ENCODE measurements at places on chromosomes 1 and 21.

- no peak overlapping the region for H3K4me3 ChIP-seq
- no peak overlapping the region for H3K27ac ChIP-seq
- H3K27me3 ChIP-seq = peaks cover 3% of the 10 kb centered on the region
- DNase-seq = no peak
- H3K4me1 ChIP-seq = no peaks in the 10 kb centered on the region
Measured at GRCh38 chr1:30286241-30286987, 437.0 kb downstream of the MATN1 start.

- no peak overlapping the region for H3K4me3 ChIP-seq
- DNase-seq = no peak
- H3K27ac ChIP-seq = no peak overlapping the region
Measured at GRCh38 chr1:60573121-60573520, 499.6 kb upstream of the C1orf87 start.

- H3K36me3 ChIP-seq = no peaks in the 10 kb centered on the region
- DNase-seq = no peak
- no peaks in the 10 kb centered on the region for H3K27me3 ChIP-seq
- no peaks in the 10 kb centered on the region for H3K4me1 ChIP-seq
- no peak overlapping the region for H3K27ac ChIP-seq
Measured at GRCh38 chr1:241702442-241703373, 50.6 kb downstream of the WDR64 start.

- no peaks in the 10 kb centered on the region for H3K36me3 ChIP-seq
- no peaks in the 10 kb centered on the region for H3K4me1 ChIP-seq
- no peak for DNase-seq
- no peaks in the 10 kb centered on the region for H3K27me3 ChIP-seq
Measured at GRCh38 chr1:193929374-193930033, 743.1 kb upstream of the B3GALT2 start.

DNA sequence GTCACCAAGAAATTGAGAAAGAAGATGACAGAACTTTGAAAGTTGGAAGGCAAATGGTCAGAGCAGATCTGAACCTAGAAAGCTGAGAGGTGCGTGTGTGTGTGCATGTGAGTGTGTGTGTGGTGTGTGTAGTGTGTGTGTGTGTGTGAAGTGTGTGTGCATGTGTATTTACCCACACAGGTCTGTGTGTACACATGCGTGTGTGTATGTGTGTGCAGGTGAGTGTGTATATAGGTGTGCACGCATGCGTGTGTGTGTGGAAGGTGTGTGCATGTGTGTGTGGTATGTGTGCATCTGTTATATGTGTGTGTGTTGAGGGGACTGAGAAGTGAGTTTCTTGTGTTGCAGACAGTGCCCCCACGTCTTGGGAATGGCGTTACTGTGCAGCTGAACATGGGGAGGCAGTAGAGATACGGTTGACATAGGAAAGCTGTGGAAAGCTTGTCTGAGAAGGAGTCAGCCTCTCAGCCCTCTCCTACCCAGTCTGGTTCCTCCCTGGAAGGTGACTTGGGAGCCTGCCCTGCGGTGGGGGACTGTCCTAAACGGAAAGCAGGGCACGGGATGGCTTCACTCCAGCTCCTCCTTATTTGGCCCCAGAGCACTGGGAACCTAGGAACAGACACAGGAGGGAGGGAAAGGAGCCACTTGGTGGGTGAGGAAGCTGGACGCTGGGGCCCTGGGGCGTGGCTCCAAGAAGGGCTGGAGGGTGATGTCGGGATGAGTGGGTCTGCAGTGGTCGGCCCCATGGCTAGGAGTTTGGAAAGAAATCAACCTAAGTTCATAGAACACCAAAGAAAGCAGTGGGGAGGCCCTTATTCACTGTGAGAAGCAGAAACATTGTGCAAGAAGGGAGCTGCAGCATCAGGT lies 97.2 kb downstream of the PCBP3 start:
- DNase-seq = no peak
- no peaks in the 10 kb centered on the region for H3K27me3 ChIP-seq
- no peak overlapping the region for H3K4me3 ChIP-seq
- peaks cover 7% of the 10 kb centered on the region for H3K36me3 ChIP-seq
- no peaks in the 10 kb centered on the region for H3K4me1 ChIP-seq

DNA sequence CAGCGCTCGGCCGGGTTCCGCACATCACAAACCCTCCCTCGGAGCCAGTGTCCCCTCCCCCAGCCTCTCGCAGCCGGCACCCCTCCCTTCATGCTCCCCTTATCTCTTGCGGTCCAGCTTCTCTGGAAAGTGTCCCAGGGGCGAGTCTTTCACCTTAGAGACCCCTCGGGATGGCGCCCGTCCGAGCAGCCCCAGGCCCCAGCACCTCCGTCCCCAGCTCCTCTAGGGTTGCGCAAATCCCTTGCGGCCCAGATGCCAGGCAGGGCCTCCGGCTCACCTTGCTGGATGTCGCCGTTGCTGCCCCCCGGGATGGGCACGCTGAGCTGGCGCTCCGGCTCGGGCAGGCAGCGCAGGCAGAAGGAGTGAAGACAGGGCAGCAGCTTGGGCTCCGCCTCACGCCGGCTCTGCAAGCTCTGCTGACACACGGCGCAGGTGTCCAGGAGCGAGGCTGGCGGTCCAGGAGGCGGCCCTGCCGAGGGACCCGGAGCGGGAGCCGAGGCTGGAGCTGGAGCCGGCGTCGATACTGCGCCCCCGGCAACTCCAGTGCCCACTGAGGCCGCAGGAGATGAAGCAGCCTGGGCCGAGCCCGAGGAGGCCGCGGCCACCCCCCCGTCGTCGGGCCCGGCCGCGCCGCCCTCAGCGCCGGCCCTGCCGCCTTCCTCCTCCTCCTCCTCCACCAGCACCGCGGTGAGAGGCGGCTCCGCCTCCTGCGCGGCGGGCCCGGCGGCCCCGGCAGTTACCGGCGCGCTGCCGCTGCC lies 550 bp downstream of the TRIM33 start:
- H3K27ac ChIP-seq = peak overlapping the region; percentile 99
- peak overlapping the region; percentile 99 for H3K4me3 ChIP-seq

GRCh38 chr1:230299191-230300006 lies 126.7 kb downstream of the PGBD5 start:
- H3K27ac ChIP-seq = no peak overlapping the region
- no peaks in the 10 kb centered on the region for H3K27me3 ChIP-seq
- H3K4me1 ChIP-seq = no peaks in the 10 kb centered on the region
- DNase-seq = no peak
- no peaks in the 10 kb centered on the region for H3K36me3 ChIP-seq
- no peak overlapping the region for H3K4me3 ChIP-seq
